ENCODE measurements at places on chromosomes 12 and 14.

DNA sequence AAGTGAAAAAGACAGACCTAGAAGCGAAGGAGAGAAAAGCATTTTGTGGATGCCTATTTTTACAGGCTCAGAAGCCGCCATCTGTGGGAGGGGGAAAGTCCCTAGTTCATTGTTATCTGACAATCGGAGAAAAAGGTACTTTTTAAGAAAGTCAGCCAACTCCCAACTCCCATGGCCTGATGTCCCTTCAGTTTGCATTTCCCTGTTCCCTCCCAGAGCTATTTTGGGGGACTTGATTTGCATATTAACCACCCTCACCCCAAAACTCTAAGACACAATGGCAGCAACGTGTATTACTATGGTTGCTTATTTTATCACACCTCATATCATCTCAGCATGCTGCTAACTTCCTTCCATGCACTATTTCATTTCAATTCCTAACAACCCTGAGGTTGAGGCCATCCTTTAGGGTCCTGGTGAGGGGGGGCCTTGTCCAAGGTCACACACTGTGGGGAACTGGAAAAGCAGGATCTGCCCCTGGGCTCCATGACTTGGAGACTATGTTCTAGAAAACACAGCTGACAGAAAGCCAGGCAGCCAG, 18.7 kb downstream of the HVCN1 start:
- DNase-seq: no peak

GRCh38 chr14:103521438-103521950, 1.1 kb downstream of the CKB start:
- DNase-seq: no peak

GRCh38 chr12:115213538-115214016, 529.6 kb upstream of the TBX3 start:
- DNase-seq: no peak

GRCh38 chr12:3483089-3483488, 7.9 kb upstream of the PRMT8 start:
- no peak for DNase-seq

GRCh38 chr14:50061664-50062437, 54.5 kb downstream of the VCPKMT start:
- DNase-seq: peak; percentile 62

- no peak for DNase-seq
Observed at GRCh38 chr12:25550186-25550585, 2.9 kb downstream of the LMNTD1 start.

GRCh38 chr14:104427131-104427851, 152.3 kb upstream of the C14orf180 start:
- no peak for DNase-seq

GRCh38 chr14:96802963-96803362, 5.8 kb downstream of the VRK1 start:
- DNase-seq: no peak

- peak; percentile 67 for DNase-seq
Observed at GRCh38 chr14:74616507-74616906, 4.5 kb upstream of the LTBP2 start.

DNA sequence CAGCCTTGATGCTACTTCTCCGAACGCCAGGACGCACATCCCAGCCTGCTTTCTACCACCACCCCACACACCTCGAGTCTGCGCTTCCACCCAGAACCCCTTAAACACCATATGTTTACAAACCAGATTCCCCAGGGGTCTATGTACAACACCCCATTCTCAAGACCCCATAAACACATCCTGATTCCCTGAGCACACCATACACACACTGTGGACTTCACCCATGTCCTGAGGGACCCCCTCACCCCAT, 733 bp downstream of the TTC7B start:
- DNase-seq: no peak

- no peak for DNase-seq
Observed at GRCh38 chr14:64685371-64686281, 18.6 kb upstream of the PLEKHG3 start.

DNA sequence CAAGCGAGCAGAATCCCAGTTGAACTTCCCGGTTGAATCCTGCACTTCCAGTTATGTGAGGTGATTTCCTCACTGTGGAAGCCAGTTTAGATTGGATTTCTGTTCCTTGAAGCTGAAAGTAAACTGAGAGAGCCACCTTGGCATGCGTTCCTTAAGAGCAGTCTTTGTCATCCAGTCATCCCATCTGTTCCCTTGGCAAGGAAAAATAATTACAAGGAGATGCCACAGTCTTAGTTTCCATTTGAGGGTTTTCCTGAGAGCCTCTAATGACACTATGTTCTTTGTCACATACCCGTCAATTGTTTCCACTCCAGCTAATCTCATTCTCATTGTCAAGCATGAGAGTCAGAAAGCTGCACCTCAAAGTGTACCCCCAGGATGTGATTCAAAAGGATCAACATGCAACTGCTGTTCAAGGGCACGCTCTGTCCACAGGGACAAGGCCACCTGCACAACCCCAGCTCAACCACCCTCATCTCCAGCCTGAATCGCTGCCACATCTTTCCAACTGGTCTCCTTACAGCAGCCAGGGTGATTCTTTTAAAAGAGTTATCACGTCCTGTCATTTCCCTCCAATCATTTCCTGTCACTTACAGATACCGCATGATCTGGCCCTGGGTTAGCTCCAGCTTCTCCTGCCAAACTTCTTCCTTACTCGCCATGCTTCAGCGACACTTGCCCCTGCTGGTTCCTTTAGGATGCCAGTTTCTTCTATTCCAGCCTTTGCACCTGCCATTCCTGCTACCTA, 18.0 kb upstream of the TCP11L2 start:
- no peak for DNase-seq

- no peak for DNase-seq
Observed at GRCh38 chr12:110561471-110562201, 21.5 kb downstream of the PPTC7 start.

DNA sequence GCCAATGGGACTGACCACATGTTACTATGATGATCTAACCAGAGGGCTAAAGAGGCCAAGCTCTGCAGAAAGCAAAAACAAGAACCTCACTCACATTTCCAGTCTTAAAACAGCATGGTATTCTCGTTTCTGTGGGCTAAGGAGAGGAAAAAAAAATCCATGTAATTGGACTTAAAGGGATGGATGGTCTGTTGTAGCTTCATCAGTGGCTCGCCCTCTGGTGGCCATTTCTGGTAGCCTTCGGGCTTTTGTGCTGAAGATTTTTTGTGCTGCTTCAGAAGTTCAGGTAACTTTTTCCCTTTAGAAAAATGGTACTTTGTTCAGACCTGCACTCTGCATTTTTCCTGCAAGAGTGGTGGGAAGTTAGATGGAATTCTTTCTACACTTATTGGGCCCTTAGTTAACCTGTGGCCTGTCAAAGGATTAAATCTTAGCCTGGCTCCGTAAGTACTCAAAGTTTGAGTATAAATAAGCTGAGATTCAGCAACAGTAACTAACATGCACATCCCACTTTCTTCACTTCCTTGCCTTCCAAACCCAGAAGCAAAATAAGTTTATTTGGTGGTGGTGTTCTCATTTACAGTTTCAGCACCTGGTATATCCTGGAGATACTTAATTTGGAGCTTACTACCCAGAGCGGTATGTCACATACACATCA, 22.3 kb downstream of the DCAF4 start:
- DNase-seq: peak; percentile 77

DNA sequence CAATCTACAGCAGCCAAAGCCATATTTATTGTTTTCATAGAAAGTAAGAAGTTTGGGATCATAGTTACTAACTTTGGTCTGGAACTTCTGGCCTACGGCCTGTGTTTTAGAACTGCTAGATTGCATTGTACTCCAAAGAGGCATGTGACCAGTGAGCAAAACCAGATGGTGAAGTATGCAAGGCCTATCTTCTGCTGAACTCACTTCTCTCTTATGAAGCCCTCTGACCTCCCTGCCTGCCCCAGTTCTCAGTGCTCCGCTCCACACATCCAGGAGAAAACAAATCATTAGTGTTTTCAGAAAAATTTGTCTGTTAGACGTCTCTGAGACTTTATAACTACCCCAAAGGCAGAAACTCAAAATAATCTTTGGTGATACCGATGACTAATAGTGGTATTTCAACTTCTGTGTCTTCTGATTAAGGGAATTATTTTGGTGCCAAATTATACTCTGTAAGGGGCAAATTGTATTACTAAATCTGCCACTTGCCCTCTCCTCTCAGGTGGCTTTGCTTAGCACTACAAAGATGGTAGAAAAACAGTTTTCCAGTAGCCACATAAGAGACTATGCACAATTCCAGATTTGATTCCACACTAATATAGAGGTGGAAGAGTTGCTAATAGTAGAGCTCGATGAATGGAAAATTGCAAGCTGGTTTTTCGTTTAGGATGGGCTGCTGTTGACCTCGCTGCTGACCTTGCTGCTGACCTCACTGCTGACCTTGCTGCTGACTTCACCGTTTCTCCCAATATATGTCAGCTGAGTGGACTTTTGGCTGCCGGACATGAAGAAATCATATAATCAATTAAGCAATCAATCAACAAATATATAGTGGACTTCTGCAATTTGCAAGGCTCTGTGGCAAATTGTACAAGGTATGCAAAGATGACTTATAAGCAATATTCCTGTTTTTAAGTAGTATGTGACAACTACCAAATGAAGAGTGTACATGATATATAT, 147.5 kb downstream of the KITLG start:
- no peak for DNase-seq

- no peak for DNase-seq
Observed at GRCh38 chr12:55687746-55688145, 20.0 kb downstream of the ITGA7 start.

DNA sequence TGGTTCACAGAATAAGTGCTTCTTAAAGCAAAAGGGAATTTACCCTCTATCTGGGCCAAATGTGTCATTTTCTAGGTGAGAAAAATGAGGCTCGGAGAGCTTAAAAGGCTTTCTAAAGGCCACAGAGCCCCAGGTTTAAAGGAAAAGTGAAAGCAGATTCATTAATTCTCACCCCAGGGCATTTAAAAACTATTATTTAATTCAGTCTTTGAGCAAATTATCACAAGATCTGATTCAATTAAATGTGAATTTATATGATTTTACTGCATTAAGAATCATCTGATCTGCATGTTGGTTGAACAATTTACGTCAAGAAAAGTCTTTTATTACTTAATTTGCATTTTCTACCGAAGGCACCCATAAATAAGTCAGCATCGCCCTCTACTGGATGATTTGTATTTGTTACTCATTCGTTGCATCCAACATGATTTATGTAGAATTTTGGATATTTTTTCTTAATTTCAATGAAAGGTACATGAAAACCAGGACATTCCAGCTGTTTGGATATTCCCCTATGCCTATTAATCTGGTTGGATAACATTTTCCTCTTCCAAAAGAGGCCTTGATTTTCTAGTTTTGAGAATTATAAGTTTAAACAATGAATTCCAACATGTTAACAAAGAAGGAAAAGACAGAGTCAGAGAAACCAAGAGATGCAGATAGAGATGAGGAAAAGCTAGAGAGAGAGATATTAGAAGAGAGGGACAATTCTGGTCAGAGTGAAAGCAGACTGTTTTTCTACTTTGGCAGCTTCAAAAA, 19.1 kb upstream of the DHRS7 start:
- DNase-seq: peak; percentile 46

GRCh38 chr12:120439646-120440247, 1.8 kb downstream of the COX6A1 start:
- DNase-seq: peak; percentile 81

GRCh38 chr12:47852096-47852571, 32.4 kb upstream of the HDAC7 start:
- no peak for DNase-seq

- DNase-seq: no peak
Observed at GRCh38 chr12:98574110-98574509, 19.4 kb upstream of the SLC25A3 start.

DNA sequence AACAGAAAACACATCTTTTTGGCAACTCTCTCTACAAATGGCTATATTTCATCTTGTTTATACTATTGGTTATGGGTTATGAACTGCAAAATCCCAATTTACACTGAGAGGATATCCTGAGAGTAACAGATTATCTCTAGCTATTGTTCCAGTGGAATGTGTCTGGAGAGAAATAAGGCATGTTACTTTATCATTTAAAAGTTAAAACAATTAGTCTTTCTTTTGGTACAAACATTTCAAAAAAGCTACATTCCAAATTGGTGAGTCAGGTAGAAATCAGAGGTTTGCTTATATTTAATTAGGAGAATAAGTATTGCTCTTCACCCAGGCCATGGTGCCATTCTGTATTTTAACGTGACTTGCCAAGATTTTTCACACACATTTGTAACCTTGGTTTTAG, 411.6 kb downstream of the CCER1 start:
- peak; percentile 1 for DNase-seq

GRCh38 chr14:30077946-30078345, 150.3 kb upstream of the PRKD1 start:
- no peak for DNase-seq

DNA sequence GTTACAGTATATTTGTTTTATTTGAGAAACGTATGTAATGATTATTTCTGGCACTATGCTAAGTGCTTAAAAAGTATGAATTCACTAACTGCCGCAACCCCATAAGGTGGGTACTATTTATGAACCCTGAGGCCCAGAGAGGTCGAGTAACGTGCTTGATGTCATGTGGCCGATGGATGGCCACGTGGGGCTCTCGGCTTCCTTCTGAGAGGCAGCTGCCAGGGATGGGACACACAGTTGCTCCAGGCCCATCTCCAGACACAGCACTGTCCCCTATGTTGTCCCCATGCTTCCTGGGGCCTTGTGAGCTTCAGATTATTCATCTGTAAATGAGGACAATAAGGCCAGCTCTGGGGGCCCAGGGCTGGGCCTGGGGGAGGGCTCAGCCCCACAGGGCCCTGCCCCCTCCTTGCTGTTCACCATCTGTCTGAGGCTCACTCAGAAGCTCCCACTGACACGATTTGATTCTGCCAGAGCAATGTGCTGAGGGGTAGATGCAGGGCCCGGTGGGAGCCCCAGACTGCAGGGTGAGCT, 115.0 kb downstream of the CALM1 start:
- no peak for DNase-seq

- no peak for DNase-seq
Observed at GRCh38 chr14:94113908-94114588, 3.5 kb downstream of the IFI27 start.

DNA sequence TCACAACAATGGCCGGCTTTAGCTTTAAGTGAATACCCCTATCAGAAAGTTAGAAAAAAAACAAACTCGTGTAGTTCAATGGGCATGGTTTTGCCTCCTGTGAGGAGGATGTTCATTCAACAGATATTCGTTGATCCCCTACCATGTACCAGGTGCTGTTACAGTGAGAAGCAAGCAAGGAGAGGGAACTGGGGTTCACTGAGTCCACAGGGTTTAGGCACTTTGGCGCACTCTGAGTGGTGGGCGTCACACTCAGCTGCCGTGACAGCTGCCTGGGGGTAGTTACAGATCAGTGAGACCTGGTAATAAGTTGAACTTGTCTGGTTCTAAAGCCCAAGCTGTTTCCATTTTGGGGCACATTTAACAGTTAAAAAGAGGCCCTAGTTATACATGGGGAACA, 74.2 kb downstream of the PAPOLA start:
- DNase-seq: no peak

DNA sequence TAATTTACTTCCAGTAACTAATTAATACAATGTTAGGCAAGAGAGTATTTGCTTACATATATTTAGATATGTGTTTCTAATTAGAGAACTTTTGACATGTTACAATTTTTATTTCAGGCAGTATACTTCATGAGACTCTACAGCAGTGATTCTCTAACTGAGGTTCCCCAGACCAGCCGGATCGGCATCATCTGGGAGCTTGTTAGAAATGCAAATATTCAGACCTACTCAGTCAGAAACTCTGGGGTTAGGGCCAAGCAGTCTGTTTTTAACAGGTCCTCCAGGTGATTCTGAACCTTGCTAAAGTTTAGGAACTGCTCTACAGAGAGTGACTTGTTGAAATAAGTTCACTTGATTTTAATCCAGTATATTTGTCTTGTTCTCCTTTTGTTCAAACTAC, 46.5 kb downstream of the ARID2 start:
- DNase-seq: no peak
